ENCODE measurements at places on chromosomes 4 and X.

GRCh38 chr4:129094347-129094746 is 1.0 kb upstream of the SCLT1 start:
- DNase-seq, result no peak

- no peak for DNase-seq
These were observed 51.8 kb upstream of the TRAM1L1 start for GRCh38 chr4:117137145-117137544.

DNA sequence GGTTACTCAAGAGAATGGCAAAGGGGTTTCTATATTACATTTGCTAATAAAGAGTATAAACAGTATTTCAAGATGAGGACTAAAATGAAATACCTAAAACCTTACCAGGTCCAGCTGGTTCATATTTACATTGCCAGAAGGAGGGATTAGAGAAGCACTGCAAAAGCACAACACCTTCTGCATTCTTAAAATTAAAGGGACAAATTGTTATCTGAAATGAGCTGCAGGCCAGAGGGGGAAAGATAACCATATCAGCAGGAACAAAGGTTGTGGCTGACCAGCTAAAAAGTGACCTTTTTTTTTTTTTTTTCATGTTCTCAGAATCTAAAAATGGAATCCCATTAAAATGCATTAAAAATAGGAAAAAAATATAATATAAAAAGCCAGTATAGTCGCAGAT is 39.7 kb downstream of the AFF2 start:
- DNase-seq, result no peak

DNA sequence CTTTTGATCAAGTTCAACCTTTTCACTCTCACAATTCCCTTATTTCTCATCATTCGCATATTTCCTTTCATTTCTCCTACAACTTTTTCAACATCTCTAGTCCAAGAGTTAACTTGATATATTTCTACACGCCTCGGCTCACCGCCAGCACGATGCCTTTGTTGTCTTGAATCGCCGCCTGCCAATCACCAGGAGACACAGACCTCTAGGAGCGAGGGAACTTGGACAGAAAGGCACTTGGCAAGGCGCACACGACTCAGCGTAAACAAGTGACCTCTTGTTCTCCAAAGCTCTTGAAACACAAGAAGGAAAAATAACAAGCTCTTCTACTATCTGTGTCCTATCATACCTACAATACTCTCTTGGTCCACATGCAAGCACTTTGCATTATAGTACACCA is 27.1 kb upstream of the RBMX start:
- DNase-seq, result no peak

DNA sequence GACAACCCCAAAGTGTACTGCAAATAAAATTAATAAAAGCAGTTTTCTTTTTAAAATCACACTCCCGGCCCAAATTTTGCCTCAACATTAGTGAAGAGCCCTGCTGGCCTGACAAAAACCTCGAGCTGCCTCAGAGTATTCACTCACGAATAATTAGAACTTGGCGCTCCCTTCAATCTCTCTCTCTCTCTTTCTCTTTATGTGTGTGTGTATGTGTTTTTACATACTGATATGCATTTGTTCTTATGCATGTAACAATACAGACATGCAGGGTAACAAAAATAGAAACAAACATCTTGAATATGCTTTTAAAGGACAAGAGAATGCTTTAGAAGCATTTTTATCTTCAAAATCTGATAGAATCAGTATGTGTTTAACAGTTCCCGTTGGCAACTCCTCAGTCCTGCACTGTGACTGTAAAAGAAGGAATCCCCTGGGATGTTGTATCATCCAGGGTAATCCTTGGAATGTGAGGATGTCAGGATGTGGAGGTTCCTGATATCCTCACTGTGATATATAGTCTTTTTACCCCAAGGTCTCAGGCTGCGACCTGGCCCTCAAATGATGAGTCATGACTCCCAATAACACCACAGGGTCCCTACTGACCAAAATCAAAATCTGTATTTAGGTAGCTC is 53.0 kb downstream of the PTCHD1 start:
- DNase-seq, result no peak

GRCh38 chr4:25567253-25567652 is 88.4 kb upstream of the SLC34A2 start:
- DNase-seq, result no peak

DNA sequence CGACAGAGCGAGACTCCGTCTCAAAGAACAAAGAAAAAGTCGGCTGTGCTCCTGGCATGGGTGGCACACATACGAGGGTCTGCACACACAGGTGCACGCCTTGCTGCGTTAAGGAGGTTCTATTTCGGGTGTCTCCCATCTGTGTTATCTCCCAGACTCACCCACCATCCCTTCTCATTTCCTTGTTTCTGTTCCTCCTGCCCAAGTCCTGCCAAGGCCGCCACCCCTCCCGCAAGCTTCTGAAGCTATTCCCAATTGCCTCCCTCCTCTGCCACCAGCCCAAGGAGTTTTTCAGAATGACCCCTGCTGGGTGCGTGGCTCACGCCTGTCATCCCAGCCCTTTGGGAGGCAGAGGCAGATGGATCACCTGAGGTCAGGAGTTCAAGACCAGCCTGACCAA is 6.0 kb upstream of the IL3RA start:
- DNase-seq, result no peak

GRCh38 chrX:136097871-136098805 is 49.2 kb upstream of the FHL1 start:
- DNase-seq, result no peak

DNA sequence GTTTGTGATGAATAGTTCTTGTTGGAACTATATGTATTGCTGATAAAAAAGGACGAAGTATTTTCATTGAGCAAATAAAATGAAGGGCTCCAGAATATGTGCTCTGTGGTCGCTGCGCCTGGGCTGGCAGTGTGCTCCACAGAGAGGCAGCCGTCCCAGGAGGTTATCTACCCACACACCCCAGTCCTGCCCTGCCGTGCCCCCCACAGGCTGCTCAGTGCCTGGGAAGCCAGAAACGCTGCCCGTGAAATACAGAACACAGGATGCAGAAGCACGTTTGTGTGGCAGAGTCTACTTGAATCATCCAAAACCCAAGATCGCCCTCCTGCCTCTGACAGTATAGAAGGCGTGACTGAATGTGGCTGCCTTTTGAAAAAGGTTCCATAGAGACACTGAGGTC is 1.4 kb downstream of the CLDN22 start:
- DNase-seq, result no peak

- DNase-seq, result no peak
These were observed 51.3 kb downstream of the RBPJ start for GRCh38 chr4:26372076-26372475.

- DNase-seq, result no peak
These were observed 371.8 kb upstream of the NOCT start for GRCh38 chr4:138643827-138644226.

DNA sequence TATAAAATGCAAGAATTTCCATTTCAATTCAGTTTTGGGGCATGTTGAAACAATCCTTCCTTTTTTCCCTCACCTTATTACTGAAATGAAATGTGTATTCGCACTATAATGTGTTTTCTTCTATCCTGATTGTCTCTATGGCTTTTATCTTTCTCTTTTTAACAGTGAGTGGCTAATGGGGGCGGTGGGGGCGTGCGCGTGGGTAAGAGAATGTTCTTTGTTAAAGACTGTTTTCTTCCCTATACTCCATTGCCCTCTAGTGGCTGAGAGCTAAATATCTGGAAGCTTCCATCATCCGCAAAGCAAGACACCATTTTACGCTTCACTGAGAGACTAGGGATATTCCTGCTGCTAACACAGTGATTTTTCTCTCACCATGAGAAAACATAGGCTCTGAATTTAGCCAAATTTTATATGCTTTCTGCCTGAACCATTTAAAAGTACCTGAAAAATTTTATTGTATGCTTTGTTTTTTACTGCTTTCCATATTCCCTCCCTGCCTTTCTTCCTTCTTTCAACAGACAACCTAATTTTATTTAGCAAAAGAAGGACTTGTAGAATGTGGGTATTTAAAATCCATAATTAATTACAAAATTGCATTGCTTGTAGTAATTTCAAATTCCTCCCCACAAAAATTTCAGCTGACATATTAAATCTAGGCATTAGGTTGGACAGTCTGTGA is 194.0 kb downstream of the GASK1B start:
- DNase-seq, result peak; percentile 27

DNA sequence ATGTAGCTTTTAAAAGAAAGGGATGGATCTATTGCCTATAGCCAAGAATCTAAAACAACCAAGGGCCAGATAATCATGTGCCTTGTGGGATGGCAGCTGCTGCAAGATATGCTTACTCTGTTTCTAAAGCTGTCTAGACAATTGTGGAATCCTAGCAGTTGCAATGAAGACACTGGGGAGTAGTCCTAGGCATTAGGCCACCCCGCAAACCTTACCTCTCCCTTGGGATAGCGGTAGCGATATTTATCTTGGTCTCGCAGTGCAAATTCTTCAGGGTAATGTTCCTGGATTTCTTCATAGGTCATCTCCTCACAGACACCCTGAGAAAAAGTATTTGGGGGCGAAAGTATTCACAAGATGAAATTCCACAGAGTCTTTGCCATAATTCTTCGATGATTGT is 24.6 kb downstream of the TRO start:
- no peak for DNase-seq

- no peak for DNase-seq
These were observed 4.9 kb upstream of the PIM2 start for GRCh38 chrX:48923771-48924170.

GRCh38 chrX:110759785-110760184 is 35.8 kb downstream of the CHRDL1 start:
- DNase-seq, result no peak

- no peak for DNase-seq
These were observed 373.6 kb upstream of the MAGEB2 start for GRCh38 chrX:29841750-29842149.

DNA sequence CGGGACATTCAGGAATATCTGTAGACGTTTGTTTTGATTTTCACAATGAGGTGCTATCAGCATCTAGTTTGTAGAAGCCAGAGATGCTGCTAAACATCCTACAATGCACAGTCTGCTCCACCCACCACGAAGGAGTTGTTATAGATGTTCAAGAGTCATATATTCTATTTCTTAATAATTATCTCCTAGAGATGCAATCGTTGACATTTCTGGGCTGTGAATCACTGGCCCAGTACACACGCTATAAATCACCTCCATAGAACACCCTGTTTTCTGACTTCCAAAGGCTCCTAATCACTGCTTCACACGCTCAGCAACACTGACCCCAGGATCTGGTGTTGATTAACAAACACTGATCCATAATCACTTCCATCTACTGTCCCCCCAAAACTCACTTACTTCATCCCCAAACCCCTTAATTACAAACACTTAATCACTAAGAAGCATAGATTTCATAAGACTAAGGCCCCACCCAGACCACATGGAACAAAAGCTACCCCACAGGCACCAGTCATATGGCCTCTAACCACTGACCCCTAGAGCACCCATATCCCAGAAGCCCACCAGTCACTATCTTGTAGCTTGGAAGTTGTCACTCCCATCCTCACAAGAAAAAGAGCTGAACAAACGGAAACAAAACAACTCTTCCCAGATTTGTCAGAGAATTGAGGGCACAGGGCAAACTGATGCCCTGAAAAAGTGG is 31.7 kb upstream of the ZNF41 start:
- DNase-seq, result no peak

GRCh38 chrX:40132751-40133150 is 35.0 kb upstream of the BCOR start:
- no peak for DNase-seq

GRCh38 chrX:46803140-46803539 is 33.7 kb upstream of the RP2 start:
- DNase-seq, result no peak

GRCh38 chrX:16975233-16975632 is 28.8 kb downstream of the REPS2 start:
- no peak for DNase-seq

DNA sequence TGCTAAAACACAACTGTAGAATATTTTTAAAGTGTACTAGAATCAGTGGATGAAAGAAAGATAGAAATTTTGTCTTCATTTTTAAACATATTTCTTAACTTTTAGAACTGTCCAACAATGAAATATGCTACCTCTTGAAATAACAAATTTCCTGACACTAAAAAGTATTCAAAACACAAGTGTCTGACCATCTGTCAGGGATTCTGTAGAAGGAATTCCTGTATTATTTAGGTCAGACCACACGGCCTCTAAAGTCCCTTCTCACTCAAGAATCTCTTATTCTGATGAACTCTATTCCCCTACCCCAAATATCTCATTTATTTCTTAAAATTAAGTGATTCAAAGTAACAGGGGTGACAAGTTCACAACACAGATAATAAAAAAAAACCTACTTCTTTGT is 99.1 kb downstream of the MAML3 start:
- no peak for DNase-seq

GRCh38 chrX:112784692-112785091 is 55.9 kb downstream of the AMOT start:
- no peak for DNase-seq

DNA sequence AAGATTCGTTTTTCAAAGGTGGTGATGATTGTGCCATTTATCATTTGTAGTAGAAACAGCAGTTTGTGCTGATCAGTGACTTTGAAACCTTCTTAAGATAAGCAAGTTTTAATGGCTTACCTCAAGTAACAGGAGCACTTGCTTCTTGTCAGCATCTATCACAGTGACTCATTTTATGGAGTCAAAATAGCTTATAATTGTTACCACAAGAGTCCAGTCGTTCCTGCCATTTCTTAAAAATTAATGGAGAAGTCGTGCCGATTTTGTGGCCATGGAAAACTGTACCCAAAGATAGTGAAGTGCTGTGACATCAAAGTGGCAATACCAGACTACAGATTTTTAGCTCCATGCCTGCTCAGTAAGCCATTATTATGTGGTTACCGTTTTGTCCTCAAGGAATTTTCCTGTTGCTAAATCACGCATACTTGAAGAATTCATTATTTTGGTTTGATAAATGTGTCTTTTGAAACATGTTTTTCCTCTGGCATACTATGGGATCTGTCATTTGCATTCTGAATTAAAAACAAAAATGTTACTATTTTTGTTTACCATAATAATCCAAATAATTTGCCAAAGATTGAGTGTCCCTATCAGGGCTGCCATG is 129.9 kb downstream of the CBR4 start:
- no peak for DNase-seq

DNA sequence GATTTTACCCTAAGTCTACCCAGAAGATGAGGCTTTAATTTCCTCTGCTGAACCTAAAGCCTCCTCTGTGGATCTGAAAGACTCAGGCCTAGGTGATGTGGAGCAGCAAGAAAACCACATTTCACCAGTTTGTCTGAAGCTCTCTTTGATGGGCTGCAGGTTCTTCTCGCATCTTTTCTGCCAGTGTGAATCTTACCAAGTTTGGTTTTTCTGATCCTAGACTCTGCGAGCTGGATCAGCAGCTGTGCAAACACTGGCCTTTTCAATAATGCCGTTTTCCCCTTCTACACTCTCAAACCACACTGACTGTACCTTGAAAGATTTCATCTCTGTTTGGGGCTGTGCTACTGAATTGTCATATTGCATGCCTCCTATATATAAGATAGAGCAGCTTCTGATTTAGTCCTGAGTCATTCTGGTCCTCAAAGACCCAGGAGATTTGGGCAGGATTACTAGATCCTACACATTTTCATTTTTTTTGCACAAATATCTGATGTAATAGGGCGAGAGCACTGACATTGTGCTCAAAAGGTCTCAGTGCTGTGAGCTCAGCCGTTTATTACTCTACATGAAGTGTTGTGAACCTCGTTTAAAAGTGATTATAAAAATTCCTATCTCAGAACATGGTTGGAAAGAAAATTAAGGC is 133.6 kb upstream of the FAM9C start:
- DNase-seq, result no peak

GRCh38 chrX:118702741-118703140 is 24.7 kb upstream of the IL13RA1 start:
- DNase-seq, result no peak
